ENCODE measurements at places on chromosomes 12 and 14.

DNA sequence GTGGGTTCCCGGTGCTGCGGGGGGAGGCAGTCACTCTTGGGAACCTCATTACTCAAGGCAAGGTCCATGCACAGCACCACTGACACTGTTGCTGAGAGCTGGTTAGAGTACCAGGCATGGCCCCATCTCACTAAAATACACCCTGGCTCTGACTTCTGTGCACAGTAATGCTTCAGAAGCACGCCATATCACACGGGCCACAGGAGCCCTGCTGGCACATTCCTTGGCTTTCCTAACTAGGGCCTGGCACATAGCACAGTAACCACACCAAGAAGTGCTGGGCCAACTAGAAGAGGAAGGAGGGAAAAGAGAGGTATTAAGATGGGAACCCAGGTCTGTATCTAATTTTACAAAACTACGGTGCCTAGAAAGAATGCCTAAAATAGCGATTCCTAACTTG lies 13.5 kb upstream of the RAB35 start:
- DNase-seq: no peak

DNA sequence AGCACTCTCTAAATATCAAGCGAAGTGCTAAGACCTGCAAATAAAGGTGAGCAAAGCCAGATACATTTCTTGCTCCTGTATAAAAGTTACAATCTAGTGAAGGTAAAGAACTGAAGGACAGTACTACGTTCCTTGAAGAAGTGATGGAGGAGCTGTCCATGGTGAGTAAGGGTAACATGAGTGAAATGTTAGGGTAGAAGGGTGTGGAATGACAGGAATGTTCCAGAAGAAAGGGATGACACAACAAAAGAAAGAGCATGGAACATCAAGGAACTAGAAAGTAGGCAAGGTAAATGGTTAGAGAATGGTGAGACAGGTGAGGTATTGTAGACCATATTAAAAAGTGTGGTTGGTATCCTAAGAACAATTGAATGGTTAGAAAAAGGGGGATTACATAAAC lies 272.4 kb downstream of the ACSS3 start:
- DNase-seq: no peak

DNA sequence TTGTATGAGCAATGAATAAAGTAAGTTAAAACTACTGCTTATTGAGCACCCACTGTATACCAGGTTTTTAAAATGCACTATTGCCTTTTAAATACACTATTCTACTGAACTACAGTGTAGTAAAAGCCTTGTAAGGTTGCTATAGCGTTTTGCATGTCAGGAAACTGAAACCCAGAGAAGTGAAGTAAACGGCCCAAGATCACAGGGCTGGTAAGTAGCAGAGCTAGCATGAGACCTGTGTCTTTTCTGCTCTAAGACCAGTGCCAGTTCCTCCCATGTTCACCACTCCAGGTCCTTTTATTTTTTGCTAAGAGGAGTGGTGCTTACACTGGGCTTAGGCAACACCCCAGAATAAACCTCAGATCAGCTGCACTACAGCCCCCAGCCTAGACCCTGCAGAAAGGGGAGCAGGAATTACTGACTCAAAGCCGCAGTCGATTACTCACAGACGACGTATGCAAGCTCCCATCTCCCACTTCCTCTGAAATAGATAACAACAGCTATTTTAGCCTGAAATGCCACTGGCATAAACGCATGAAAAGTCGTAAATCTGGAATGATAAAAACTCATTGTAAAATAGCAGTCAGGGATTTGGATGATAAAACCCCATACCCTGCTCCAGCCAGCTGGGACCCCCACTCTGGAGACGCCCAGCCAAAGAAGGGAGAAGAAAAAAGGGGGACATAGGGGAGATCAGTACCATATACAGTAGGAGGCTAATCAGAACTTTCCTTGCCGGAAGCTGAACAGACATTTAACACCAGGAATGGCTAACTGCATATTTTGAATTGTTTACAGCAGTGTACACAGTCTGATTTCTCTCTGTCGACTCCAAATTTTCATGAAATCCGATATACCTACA lies 108.3 kb downstream of the NUAK1 start:
- peak; percentile 44 for DNase-seq

GRCh38 chr14:67480011-67480410 lies 8.5 kb downstream of the TMEM229B start:
- no peak for DNase-seq

GRCh38 chr14:69300601-69301221 lies 40.8 kb downstream of the GALNT16 start:
- DNase-seq: peak; percentile 34

DNA sequence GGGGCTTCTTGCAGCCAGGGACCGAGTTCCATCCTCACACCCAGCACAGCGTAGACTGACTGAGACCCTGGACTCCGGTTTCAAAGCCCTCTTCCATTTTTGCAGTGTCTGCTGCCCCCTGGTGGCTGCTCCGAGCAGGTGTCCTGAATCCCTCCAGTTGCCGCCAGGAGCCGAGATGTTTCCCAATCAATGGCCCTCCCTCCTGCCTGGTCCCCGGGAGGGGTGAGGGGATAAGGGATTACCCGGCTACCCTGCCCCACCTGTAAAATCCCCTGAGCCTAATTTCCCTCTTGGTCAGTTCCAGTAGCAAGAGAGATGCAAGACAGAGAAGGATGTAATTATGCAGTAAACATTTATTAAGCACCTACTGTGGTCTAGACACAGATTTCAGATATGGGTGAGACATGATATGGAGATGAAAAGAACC lies 55.0 kb downstream of the PHETA1 start:
- peak; percentile 65 for DNase-seq

DNA sequence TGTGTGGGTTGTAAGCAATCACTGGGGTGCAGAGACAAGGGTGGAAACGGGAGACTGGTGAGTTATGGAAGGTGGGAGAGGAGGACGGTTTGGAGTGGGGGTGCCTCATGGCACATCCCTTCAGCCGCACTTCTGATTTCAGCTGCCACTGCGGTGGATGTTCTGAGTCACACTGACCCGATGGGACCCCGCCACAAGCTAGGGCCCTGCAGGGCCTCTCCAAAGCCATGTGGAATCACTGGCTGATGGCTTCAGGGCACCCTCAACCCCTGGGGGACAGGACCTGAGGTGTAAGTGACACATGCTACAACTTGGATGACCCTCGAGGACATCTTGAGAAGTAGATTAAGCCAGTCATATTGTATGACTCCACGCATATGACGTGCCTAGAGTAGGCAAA lies 53.7 kb downstream of the GPR68 start:
- DNase-seq: no peak

- no peak for DNase-seq
Measured at GRCh38 chr14:104299993-104300761, 161.8 kb downstream of the KIF26A start.

DNA sequence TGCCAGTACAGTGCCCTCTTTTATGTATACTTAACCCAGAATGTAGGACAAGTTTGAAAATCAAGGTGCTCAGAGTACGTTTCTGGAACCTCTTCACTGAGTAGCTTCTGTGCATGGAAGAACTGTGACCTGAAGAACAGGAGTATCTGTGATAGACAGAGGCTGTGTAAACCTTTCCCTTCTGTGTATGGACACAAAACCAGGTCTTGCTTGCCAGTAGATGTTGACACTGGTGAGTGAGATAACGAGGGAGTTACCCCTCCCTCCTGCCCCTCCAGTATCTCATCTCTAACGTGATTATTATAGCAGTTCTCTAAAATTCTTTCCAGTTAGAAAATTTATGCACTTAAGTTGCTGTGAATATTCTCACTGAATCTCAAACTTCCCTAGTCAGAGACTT lies 170.8 kb downstream of the RPL10L start:
- no peak for DNase-seq

GRCh38 chr14:91878274-91878673 lies 10.9 kb upstream of the TC2N start:
- no peak for DNase-seq

DNA sequence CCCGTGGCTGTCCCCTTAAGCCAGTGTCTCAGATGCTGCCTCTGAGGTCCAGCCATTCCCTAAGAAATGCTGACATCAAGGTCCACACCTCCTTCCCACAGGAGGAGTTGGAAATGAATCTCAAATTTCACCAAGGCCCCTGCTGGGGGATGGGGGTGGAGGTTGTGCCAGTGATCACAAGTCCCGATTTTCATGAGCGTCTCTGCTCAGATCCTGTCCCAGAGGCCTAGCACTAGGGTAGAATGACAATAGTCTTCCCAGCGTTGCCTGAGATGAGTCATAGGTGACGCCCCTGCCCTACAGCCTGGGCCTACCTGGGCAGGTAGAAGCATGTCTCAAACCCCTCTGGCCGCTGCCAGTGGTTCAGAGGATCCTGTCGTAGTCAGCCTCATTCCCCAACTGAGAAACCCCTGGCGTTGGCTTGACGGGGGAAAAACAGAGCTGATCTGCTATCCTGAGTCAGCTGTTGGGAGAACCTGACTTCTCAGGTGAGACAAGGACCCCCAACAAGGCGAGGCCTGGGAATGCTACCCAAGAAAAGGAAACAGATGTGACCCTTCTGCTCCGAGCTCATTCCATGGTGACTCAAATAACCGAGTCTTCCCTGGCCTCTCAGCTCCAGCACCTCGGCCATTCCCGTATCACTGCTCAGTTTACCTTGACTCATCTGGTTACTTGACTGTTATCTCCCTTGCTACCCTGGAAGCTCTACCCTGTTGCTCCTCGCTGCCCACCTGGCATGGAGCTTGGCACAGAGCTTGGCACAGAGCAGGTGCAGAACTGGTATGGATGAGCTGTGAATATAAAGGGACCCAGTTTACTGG lies 21.8 kb upstream of the SPPL3 start:
- no peak for DNase-seq

DNA sequence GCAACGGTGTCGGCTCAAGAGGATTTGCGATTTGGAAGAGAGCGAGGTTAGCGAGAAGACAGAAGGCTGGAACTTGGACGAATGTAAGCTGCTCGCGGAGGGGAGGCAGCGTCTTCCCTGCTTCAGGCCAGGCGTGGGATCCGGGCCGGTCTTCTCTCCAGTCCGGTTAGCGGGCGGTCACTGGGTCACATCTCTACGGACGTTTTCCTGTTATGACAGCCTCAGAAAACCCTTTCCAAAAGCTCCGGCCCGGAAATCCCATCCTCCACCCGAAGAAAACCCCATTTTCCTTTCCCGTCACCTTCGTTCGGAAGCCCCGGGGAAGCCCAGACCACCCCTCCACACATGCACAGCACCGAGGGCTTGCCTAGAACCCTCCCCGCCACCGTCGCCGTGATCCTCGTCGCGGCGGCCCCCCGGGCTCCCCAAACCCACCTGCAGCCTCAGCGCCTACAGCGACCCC lies 268 bp downstream of the NDUFB1 start:
- DNase-seq: peak; percentile 43

GRCh38 chr12:19778172-19778571 lies 338.9 kb downstream of the AEBP2 start:
- peak; percentile 64 for DNase-seq

DNA sequence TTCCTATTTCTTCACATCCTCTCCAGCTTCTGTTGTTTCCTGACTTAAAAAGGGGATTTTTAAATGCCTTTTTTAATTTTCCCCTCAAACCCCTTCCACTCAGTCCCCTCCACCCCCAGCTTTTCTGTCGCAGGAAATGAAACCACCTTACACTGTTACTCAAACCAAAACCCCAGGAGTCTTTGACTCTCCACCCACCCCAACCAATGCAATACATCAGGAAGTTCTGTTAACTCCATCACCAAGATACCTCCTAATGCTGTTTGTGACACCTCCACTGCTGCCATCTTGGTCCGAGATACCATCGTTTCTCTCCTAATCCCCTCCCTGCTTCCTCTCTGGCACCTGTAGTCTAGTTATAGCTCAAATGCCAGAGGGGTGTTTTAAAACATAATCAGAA lies 25.4 kb upstream of the CPM start:
- DNase-seq: no peak

DNA sequence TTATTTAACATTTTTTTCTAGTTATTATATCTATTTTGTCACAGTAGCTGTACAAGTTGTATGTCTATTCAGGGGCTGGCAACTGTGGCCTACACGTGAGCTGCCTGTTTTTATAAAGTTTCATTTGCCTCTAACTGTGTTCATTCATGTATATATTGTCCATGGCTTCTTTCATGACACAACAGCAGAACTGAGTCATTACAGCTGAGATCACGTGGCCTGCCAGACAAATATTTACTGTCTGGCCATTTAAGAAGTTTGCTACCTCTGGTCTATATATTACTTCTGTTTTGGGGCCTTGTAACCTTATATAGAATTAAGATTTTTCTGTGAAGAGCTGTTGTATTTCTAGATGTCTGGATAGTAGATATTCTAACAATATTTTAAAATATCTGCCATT lies 37.9 kb downstream of the KIAA0586 start:
- peak; percentile 34 for DNase-seq

- DNase-seq: no peak
Measured at GRCh38 chr14:106657460-106657859, 1131.1 kb downstream of the TMEM121 start.

DNA sequence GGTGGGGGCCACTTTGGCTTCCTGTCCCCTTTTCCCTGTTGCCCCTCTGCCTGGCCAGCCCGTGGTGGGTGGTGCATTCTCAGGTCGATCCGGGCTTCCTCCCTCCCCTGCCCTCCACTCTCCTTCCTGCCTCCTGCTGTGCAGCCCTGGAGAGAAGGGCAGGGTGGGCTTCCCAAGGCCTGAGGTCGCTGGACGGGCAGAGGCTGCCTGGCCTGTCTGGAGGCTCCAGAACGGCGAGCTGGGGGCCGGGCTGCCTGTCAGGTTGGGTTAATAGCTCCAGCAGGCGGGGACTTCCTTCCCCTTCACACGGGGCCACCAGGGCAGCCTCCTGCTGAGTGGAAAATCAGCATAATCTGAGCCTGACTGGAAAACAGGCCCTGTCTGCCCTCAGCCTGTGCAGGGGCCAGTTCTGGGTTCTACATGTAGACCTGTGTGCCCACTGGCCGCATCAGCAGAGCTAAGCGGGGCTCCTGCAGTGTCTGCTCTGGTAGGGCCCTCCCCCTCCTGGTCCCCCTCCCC lies 11.3 kb downstream of the KIF26A start:
- no peak for DNase-seq

GRCh38 chr14:66425402-66425801 lies 60.8 kb upstream of the CCDC196 start:
- no peak for DNase-seq

DNA sequence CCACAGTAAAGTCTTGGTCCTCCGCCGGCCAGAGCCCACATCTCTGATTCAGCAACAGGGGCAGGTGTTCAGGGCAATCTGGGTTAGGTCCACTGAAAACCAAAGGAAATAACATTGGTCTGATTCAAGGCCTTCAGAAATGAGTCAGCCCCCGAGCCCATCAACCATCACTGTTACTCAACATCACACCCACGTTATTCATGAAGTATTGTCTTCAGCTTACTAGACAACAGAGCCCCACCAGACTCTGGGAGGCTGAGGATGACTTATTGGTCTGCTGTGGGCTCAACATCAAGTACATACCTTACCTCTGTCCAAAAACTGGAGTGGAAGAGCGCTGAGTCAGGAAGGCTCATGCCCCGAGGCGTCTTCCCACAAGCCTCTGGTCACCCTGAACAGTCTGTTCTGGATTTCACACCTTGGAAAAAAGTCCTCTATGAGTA lies 97.5 kb downstream of the ZFP36L1 start:
- DNase-seq: peak; percentile 100

Measured in fibroblast of mammary gland (primary cell).